Naive thymus-derived CD4-positive, alpha-beta T cell (primary cell): ENCODE measurements at places on chromosomes 12 and 14.

DNA sequence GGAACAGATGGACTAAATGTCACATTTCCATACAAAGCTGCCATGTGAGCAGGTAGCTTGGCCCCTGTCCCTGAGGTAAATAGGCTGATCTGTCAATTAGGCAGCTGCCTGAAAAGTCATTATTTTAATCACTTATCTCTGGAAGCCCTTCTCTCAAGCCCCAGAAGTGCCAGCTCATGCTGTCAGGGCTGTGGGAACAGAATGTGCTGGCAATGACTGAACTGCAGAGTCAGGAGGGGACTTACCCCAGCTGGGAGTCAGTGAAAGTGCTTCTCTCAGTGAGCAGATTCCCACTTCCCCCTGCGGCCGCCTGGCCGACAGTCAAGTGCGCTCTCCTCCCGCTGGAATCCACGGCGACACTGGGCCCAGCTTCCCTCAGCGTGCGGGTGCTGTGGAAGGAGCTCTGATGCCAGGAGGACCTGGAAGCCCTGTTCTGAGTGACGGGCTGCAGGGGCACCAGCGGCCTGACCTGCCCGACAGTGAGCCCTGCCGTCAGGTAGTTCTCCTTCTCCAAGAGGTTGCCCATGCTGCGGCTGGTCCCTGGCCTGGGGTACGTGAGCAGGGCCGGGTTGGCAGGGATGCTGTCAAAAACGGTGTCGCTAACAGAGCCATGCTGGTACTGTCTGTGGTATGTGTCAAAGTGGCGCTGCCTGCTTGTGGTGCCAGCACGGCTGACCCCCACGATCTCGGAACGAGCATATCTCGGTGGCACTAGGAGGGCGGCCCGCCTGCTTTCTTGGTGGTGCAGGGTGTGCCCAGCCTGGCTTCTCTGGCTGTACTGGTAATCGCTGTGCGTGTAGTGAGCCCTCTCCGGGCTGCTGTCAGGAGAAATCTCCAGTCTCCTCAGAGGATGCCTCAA, 18.7 kb downstream of the PKP2 start:
- H3K27ac ChIP-seq, result no peak overlapping the region
- H3K36me3 ChIP-seq, result no peaks in the 10 kb centered on the region
- H3K4me3 ChIP-seq, result no peak overlapping the region
- no peaks in the 10 kb centered on the region for H3K4me1 ChIP-seq

DNA sequence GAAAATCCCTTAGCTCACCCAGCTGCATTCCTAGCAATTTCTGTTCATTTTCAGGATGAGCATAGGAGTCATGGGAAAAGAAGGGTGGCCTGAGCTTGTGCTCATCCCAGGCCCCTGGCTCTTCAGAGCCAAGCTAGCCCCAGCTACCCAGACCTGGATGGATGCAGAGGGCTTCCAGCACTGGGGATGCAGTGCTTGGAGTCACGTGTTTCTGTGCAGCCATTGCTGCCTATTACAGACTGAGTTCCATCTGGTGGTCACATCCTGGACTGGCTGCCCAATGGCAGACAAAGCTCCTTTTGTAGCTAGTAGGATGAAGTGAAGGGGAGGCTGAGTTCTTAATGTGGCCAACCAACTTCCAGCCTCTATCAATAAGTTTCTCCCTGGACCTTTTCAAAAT, 54.2 kb upstream of the JDP2 start:
- no peak overlapping the region for H3K27ac ChIP-seq
- no peak overlapping the region for H3K4me3 ChIP-seq
- no peaks in the 10 kb centered on the region for H3K4me1 ChIP-seq
- no peaks in the 10 kb centered on the region for H3K27me3 ChIP-seq
- DNase-seq, result no peak

GRCh38 chr12:62604871-62605270, 138.2 kb downstream of the MON2 start:
- peak overlapping the region; percentile 93 for H3K4me3 ChIP-seq
- H3K36me3 ChIP-seq, result peaks cover 8% of the 10 kb centered on the region
- peaks cover 12% of the 10 kb centered on the region for H3K4me1 ChIP-seq
- peak overlapping the region; percentile 99 for H3K27ac ChIP-seq
- DNase-seq, result no peak
- no peaks in the 10 kb centered on the region for H3K27me3 ChIP-seq

DNA sequence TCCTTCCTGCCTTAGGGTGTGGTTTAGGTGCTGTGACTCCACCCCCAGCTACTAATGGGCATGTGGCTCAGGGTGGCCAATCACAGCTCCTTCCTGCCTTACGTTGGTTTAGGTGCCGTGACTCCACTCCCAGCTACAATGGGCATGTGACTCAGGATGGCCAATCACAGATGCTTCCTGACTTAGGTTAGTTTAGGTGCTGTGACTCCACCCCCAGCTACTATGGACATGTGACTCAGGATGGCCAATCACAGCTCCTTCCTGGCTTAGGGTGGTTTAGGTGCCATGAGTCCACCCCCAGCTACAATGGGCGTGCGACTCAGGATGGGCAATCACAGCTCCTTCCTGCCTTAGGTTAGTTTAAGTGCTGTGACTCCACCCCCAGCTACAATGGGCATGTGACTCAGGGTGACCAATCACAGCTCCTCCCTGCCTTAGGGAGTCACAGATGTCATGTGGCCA, 163.9 kb downstream of the TBX5 start:
- H3K36me3 ChIP-seq, result no peaks in the 10 kb centered on the region
- H3K27me3 ChIP-seq, result no peaks in the 10 kb centered on the region
- no peaks in the 10 kb centered on the region for H3K4me1 ChIP-seq
- H3K4me3 ChIP-seq, result no peak overlapping the region
- no peak for DNase-seq
- no peak overlapping the region for H3K27ac ChIP-seq

- H3K27ac ChIP-seq, result peak overlapping the region; percentile 56
- no peaks in the 10 kb centered on the region for H3K36me3 ChIP-seq
- DNase-seq, result no peak
- peak overlapping the region; percentile 30 for H3K4me3 ChIP-seq
- no peaks in the 10 kb centered on the region for H3K27me3 ChIP-seq
- H3K4me1 ChIP-seq, result no peaks in the 10 kb centered on the region
Observed at GRCh38 chr14:21940887-21941856, 267.6 kb upstream of the OR4E1 start.

DNA sequence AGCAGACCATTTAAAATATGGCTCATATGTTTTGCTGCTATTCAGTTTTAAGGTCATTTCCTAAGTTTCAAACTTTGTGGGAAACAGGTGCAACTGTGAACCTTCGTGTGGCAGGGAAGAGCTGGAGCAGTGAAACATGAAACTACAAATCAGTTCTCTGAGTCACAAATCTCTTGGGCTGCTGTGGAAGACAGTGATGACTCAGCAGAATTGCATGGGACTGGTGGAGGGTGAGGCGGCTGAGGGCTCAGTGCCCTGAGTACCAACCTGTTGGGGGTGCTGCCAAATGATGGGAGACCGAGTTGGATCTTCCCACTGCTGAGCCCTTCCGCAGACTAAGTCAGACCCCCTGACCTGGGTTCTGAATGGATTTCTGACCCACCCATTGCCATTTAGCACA, 8.4 kb upstream of the CALM1 start:
- peaks cover 13% of the 10 kb centered on the region for H3K4me1 ChIP-seq
- H3K36me3 ChIP-seq, result no peaks in the 10 kb centered on the region
- H3K27ac ChIP-seq, result no peak overlapping the region
- DNase-seq, result no peak
- H3K4me3 ChIP-seq, result no peak overlapping the region

- peaks cover 26% of the 10 kb centered on the region for H3K4me1 ChIP-seq
- no peaks in the 10 kb centered on the region for H3K36me3 ChIP-seq
- peak overlapping the region; percentile 69 for H3K4me3 ChIP-seq
- DNase-seq, result no peak
Observed at GRCh38 chr12:104136577-104136976, 1.4 kb downstream of the NFYB start.

GRCh38 chr14:100554082-100554677, 33.0 kb downstream of the BEGAIN start:
- H3K4me1 ChIP-seq, result no peaks in the 10 kb centered on the region
- H3K27me3 ChIP-seq, result no peaks in the 10 kb centered on the region
- no peak overlapping the region for H3K27ac ChIP-seq
- H3K4me3 ChIP-seq, result no peak overlapping the region
- no peaks in the 10 kb centered on the region for H3K36me3 ChIP-seq

DNA sequence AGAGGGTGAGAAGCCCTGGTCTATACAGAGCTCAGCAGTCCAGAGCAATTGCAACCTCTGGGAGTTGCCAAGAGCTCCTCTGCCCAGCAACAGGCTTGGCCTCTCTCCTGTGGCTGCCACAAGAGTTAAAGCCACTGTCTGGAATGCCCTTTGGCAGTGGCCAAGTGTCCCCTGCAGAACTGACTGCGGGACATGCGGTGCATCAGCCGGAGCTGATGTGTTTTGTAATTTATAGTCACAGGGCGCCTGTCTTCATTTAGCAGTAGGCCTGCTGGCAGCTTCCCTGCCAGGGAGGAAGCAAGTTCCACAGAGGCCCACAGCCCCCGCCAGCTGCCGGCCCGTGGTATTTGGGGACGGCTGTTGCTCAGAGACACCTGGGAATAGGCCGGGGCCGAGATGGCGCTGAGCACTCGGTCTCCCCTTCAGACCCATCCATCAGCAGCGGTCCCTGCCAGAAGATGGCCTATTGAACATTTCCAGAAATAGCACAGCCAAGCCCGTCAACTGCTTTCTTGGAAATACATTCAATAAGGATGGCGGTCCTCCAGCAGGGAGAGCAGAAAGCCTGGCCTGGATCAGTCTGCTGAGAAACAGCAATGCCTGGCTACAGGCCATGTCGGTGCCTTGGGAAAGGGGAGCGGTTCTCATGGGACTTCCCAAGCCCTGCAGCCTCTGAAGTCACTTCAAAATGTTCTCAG, 217.4 kb downstream of the CRADD start:
- no peaks in the 10 kb centered on the region for H3K27me3 ChIP-seq
- H3K36me3 ChIP-seq, result no peaks in the 10 kb centered on the region
- peaks cover 13% of the 10 kb centered on the region for H3K4me1 ChIP-seq
- H3K27ac ChIP-seq, result no peak overlapping the region
- no peak for DNase-seq
- no peak overlapping the region for H3K4me3 ChIP-seq

- no peak overlapping the region for H3K4me3 ChIP-seq
- no peaks in the 10 kb centered on the region for H3K4me1 ChIP-seq
- H3K36me3 ChIP-seq, result peaks cover 5% of the 10 kb centered on the region
- H3K27ac ChIP-seq, result no peak overlapping the region
- no peak for DNase-seq
Observed at GRCh38 chr12:122366685-122367475, 55.6 kb downstream of the CLIP1 start.

DNA sequence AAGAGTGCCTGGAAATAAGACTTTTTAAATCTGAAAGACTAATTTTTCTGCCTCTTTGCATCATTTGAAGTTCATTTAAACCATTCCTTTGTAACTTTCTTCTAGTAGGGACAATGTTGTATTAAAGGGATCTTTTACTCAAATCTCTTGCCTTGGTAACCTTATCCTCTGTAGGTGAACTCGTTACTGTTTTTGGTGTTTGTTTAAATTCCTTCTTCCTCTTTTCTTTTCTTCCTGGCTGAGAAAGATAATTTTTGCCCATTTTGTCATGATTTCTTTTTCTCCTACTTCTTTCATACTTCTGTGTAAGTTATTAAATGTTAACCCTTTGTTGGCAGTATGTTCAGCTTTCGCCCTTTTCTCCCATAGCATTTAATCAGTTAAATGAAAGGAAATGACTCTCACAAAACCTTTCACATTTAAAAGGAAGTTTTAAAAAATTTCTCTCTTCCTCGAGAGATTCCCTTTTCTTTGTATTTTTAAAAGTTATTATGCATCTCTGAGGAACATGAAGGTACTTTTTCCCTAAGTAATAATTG, 10.3 kb downstream of the VEZT start:
- H3K36me3 ChIP-seq, result peaks cover 9% of the 10 kb centered on the region
- no peak for DNase-seq
- no peaks in the 10 kb centered on the region for H3K27me3 ChIP-seq
- no peak overlapping the region for H3K4me3 ChIP-seq
- no peak overlapping the region for H3K27ac ChIP-seq
- H3K4me1 ChIP-seq, result no peaks in the 10 kb centered on the region

- H3K4me1 ChIP-seq, result no peaks in the 10 kb centered on the region
- no peak overlapping the region for H3K27ac ChIP-seq
- no peaks in the 10 kb centered on the region for H3K27me3 ChIP-seq
- no peak overlapping the region for H3K4me3 ChIP-seq
Observed at GRCh38 chr12:24822121-24822899, 126.6 kb downstream of the BCAT1 start.

DNA sequence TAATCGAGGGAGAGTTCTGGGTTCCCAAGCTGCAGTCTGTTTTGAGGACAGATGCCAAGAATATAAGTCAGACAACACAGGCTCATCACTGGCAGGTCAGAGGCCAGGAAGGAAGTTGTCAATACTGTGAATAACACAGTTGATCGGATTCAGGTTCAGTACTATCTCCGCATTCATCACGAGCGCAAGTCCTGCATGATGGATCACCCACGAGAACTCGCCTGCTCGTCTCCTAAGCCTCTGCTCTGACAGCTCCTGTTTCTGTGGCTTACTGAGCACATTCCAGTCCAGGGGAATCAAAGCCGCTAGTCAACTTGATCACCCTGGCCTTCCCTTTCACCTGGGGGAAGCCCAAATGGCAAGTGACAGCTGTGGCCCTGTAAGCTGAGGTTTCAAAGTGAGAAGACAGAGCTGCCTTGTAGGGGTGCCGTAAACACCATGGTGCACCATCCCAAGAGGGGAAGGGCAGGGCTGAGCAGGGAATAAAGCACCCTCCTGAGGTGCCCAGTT, 60.1 kb upstream of the DICER1 start:
- no peak overlapping the region for H3K27ac ChIP-seq
- H3K4me3 ChIP-seq, result no peak overlapping the region
- H3K4me1 ChIP-seq, result no peaks in the 10 kb centered on the region
- no peaks in the 10 kb centered on the region for H3K36me3 ChIP-seq
- DNase-seq, result no peak

DNA sequence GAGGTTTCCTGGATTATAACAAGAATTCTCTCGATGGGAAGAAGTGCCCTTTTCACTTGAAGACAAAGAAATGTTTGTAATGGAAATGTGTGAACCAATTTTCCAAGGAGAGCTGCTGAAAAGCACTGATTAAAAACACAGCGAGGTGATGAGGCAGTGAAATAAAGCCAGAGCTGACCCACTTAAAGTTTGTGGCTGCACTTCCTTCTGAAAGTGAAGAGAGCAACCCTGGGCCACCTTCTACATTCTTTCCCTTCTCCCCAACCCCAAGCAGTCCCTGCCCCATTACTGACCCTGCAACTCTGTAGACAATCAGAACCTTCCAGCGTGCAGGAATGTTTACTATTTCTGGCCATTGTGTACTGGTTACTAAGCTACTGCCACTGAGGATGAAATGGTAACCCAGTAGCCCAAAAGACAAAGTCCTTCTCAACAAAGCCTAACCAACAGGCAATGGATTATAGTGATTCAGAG, 173.9 kb downstream of the TTC7B start:
- H3K27me3 ChIP-seq, result no peaks in the 10 kb centered on the region
- H3K36me3 ChIP-seq, result no peaks in the 10 kb centered on the region
- no peak overlapping the region for H3K4me3 ChIP-seq
- H3K4me1 ChIP-seq, result no peaks in the 10 kb centered on the region
- no peak for DNase-seq
- H3K27ac ChIP-seq, result no peak overlapping the region

- DNase-seq, result no peak
- H3K27me3 ChIP-seq, result no peaks in the 10 kb centered on the region
- no peaks in the 10 kb centered on the region for H3K36me3 ChIP-seq
- no peak overlapping the region for H3K4me3 ChIP-seq
Observed at GRCh38 chr14:74462993-74463392, 30.1 kb downstream of the NPC2 start.

GRCh38 chr12:81395431-81395830, 317.6 kb downstream of the ACSS3 start:
- no peaks in the 10 kb centered on the region for H3K36me3 ChIP-seq
- H3K4me3 ChIP-seq, result no peak overlapping the region
- H3K4me1 ChIP-seq, result no peaks in the 10 kb centered on the region
- H3K27ac ChIP-seq, result no peak overlapping the region
